NCI-H510A treated with DMSO at 0.1 percent for 48 hours (cell line): ENCODE measurements at places on chromosomes 16 and 17.

DNA sequence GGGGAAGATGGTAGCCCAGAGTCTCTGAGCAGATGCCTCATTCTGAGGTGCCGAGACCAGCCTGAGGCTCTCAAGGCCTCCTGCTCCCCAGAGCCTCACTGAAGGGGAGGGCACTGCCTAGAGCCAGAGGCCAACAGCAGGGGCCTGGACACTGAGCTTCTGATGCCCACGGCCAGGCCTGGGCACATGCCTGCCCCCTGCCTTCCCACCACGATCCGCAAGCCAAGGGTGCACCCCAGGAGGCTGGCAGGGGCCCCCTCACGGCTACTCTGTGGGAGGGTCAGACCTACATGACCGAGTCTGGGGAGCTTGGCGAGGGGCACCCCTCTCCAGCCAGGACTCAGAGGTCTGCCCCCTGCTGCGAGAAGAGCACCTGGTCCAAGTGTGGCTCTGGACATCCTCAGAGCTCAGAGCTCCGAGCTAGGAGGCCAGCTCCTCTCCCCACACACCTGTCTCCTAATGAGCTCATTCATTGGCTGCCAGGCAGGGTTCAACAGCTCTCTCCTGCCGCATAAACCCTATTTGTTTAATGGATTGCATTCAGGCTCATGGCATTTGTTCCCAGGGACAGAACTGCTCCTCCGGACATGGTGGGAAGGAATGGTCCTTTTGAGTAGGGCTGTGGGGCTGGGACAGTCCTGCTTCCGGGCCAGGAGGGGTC is 13.9 kb downstream of the OTOP3 start:
- peak; percentile 80 for DNase-seq

DNA sequence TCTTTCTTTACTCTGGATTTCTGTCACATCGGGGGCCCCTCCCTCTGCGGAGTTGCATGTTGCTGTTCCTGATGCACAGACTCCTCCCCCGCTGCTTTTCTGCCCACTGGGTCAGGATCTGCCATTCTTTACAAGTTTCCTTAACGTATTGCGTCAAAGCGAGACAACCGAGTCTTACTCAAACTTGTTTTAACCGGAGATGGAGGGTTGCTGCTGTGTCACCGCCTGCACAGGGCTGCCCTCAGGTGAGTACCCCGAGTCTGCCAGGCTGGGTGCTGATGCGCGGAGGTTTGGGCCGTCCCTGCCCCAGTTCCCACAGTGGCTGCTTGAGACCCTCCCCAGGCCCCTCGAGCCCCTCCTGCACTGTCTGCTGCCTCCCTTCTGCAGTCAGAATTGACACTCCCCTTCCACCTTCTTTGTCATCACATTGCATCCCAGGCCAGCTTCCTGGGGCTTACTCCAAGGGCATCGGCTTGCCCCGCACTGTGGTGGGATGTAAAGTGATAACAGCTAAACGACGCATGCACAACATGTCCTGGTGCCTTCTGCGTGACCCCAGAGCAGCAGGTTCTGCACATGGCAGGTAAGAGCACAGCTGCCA is 19.3 kb downstream of the CARHSP1 start:
- no peak for DNase-seq

GRCh38 chr17:8791910-8792270 is 7.3 kb downstream of the MFSD6L start:
- no peak for DNase-seq

GRCh38 chr17:71237903-71238538 is 882.8 kb upstream of the SOX9 start:
- peak; percentile 34 for DNase-seq

DNA sequence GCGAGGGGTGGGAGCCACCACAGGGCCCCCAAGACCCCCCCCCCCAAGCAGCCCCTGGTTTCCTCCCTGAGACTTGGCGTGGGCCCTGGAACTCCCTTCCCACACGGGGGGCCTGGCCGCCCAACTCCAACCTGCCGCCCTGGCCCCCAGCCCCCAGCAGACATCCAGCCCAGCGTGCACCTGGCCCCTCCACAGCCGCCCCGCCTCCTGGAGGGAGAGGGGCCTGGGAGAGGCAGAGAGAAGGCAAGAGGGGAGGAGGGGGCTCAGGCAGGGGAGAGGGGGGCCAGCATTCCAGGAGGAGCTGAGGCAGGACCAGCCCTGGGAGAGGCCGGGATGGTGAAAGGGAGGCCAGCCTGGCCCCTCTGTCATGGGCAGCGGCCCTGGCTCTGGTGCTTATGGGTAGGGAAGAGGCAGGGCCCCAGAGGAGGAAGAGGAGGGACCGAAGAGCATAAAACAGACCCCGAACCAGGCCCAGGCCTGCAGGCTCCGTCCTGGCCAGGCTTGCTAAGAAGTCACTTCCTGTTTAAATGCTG is 16.7 kb downstream of the IL34 start:
- no peak for DNase-seq

DNA sequence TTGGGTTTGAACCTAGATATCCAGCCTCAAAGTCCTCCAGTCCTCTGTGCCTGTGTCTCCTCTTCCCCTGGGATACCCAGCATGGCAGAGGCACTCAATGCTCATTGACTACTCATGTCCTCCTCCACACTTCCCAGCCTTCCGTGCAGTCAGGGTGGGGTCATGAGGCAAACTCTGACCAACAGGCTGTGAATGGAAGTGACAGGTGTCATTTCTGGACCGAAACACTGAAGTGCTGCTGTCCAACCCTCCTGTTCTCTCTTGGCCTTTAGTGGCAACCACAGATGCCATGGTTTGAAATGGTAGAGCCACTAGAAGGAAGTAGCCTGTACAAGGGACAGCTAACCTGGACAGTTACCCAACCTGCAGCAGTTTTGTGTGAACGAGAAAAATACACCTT is 46.7 kb upstream of the MAP3K14 start:
- DNase-seq = no peak

GRCh38 chr16:81693041-81693743 is 85.9 kb upstream of the PLCG2 start:
- DNase-seq = no peak

- DNase-seq = no peak
Measured at GRCh38 chr16:71542377-71542776, 16.2 kb downstream of the CHST4 start.

DNA sequence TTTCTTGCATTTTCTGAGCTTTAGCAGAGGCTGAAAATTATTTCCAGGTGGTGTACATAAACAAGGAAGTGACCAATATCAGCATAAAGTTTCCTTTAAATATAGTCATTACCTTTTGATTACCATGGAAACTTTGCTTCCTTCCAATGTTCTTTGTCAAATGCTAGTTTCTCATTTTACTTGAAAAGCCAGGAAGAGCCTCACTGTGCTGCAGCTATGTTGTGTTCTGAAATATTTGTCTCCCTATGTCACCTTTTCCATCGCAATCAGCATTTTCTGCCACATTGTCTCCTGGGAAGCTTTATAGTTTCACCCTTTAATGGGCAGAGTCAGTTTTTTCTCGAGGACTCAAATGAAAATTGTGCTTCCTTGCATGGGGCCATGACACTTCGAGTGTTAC is 496.0 kb downstream of the CDH8 start:
- DNase-seq = no peak

DNA sequence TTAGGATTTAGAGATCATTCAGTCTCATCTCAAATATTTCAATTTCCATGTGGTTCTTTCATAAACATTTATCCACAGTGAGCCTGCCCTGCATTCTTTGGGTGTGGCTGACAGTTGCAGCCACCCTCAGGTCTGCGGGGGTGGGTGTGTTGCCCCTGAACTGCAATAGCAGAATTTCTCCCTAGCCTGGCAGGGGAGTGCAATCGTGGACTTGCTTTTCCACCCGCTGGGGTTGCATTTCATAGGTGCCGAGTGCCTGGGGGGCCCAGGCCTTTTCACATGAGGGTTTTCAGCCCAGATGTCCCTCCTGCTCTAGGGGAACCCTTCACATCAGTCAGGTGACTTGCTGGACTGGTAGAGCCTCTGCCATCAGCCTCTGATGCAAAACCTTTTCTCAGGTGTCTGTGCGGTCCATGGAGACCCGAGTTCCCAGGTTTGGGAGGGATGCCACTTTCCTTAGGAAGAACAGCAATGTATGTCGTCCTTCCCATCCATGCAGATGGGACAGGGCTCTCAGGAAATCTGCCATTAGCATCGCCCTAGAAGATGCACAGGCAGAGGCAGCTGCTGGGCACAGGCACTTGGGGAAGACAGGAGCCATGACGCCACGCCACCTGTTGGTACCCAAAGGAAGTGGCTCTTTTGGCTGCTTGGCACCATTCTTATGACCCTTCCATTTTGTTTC is 2.4 kb upstream of the USP36 start:
- peak; percentile 66 for DNase-seq

DNA sequence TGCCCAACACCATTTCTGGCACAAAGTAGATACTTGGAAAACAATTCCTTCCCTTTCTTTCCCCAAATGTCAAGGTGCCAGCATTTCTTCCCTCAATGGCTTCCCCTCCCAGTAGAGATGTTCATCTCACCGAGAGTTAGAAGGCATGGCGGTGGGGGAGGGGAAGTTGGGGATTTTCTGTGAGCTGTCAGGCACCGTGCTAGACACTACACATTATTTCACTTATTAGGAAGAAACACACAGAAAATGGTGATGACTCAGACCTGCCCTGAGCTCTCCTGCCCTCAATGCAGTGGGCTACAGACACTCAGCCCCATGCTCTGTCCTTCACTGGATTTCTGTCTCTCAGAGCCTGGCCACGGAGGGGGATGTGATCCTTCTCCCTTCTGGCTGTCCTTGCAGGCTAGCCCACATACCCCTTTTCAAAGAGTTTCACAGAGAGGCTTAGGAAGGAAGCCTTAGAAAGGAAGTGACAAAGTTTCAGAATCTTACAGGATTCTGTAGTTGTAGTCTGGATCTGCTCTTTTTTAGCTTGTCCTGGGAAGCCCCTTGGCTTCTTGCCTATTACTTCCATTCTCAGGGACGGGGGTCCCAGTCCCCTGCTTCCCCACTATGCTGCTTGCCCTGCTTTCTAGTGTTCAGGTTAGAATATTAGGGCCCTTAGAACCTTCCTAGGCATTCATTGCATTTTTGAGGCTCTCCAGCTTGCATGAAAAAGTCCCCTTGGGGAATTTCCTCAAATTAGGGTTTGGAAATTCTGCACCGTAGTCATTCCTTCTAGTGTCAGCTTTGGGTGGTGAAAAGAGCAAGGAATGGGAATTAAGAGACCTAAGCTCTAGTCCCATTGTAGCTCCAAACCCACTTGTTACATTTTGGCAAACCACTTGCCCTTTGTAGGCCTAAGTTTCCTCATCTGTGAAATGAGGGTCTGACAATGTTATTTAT is 12.2 kb upstream of the CCL5 start:
- no peak for DNase-seq

GRCh38 chr17:48610282-48611211 is at the start of gene HOXB7:
HOXB7 (minus strand) TSS chr17:48611017; CDS start chr17:48610918, 99 bp downstream.
- DNase-seq = no peak

DNA sequence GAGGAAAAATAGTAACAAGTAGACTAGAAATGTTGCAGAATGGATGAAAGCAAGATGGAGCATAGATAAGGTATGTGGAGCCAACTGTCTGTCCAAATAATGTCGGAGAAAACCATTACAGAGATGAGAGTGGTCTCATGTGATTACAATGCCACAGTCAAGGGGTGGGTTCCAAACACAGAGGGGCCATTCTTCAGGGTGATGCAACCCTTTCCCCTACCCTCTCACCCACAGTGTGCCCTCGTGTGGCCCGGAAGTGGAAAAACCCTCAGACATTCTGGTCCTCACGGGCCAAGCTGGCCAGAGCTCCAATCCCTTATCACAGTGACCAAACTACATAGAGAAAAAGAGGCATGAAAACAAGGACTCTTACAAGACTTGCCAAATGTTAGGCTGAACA is 17.7 kb upstream of the HS3ST3A1 start:
- no peak for DNase-seq

- no peak for DNase-seq
Measured at GRCh38 chr16:10988879-10989278, 44.5 kb downstream of the CLEC16A start.

DNA sequence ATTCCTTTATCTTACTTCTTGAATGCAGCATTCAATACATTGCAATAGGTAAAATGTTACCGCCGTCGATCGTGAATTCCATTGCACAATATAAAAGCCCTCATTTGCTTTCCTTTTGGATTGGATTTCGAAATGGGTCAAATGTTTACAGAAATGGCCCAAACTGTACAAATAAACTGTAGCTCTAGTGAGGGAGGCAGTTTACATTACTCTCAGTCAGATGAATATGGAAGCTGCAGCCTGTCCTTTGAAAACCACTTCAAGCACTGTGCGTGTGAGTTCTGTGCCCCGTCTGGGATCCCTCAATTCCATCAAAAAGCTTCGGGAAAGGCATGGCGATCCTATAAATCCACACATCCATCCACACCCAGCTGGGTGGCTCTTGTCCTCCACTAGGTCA is 258.6 kb upstream of the FOXF1 start:
- DNase-seq = no peak
